Psoas muscle (tissue), 8 donors: ENCODE measurements at places on chromosomes 2 and 18. TPM values are rescaled to one million over a fixed set of nuclear protein-coding genes. Genes with fewer than 3 reads are reported as not detected.

CRIM1 gene
- total RNA-seq: 50.0 TPM

OSR1 gene
- total RNA-seq: 3.2 TPM

MROH2A gene
- total RNA-seq: not detected

AGBL5 gene
- 7.4 TPM for total RNA-seq

ABHD1 gene
- 3.8 TPM for total RNA-seq

GAREM1 gene
- 10.3 TPM for total RNA-seq

C2orf78 gene
- not detected for total RNA-seq

KCNIP3 gene
- 1.2 TPM for total RNA-seq

TEKT4 gene
- 0.14 TPM for total RNA-seq

CROCC2 gene
- total RNA-seq: not detected

DSG4 gene
- total RNA-seq: not detected

NYAP2 gene
- 5.0 TPM for total RNA-seq

ST8SIA5 gene
- 1.8 TPM for total RNA-seq

COL6A3 gene
- total RNA-seq: 74.1 TPM

LCT gene
- 0.04 TPM for total RNA-seq
